ENCODE measurements at places on chromosomes 4 and X.

- DNase-seq, result no peak
Observed at GRCh38 chrX:94942603-94943002, 1268.6 kb downstream of the FAM133A start.

DNA sequence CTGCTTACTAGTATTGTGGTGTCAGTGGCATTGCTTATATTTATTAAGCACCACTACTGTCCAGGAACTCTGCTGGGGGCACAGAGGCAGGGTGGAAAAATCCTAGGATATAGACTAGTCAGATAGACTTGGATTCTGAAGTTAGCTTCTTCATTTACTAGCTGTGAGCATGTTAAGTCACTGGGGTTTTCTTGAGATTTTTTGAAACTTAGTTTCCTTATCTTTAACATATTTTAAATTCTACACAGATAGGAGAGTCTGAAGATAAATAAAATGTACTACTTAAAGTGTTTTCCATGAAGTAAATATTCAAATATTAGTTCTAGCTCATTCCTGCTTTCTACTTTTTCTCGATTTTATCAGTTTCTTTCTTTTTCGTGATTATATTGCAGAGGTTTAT is 196.9 kb upstream of the GRID2 start:
- no peak for DNase-seq

DNA sequence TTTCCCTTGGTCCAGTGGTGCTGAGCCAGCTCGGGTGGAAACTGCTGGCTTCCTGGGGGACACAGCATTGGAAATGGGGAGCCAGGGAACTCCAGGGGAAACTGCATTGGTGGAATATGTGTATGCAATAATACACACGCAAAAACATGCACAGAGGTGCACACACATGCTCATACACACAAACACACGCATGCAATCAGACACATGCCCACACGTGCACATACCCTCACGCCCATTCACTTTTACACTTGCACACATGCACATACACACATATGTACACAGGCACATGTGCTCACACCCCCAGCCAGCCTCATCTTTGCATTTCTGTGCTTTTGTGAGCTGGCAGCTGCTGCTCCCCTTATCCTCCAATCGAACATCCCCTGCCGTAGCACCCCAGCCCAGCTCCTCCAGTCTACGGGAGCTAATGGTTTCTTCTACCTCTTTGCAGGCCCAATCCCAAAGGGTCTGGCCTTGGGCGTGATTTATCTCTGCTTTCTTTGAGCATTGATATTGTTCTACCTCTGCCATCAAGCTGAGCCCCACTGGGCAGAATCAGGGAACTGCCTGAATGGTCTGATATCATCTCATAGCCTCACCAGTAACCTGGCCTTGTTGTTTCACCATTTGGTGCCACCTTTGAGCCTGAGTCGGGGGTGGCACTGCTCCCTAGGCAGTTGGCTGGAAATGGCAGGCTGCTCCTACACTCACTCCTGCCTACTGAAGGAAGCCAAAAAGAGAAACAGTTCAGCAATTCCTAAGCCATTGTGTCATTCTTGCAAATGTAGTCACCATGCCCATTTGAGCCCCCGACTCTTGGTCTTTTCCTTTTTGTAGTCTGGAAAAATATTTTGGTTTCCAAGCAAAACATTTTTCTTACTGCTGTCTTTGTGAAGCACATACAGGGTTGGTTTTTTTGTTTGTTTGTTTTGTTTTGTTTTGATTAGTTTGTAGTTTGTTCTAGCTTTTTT is 104.4 kb upstream of the MAMLD1 start:
- DNase-seq, result no peak

- no peak for DNase-seq
Observed at GRCh38 chr4:15317246-15317645, 110.6 kb upstream of the C1QTNF7 start.

DNA sequence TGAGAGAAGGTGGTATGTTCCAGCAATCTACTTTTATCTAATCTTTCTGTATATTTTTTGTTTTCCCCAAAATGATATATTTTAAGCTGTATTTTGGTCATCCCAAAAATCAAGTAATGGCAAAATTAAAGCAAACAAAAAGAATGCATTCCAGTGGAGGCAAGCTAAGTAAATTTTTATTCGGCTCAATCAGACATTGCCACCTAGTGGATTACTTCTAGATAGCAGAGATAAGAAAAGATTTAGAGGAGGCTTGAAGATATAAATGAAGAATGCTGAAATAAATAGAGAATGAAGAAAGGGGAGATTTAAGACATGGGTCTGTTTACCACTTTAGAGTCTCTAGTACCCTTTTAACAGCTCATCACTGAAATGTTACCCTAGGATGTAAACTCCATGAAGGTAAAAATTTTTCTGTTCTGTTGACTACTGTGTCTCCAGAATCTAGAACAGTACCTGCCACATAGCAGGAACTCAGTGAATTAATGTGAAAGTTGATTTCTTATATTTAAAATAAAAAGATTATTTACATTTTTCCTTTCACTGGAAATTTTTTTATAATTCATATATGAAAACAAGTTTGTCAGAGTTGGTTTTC is 110.9 kb upstream of the ANK2 start:
- no peak for DNase-seq

GRCh38 chr4:182447767-182448280 is 204.6 kb downstream of the TENM3 start:
- DNase-seq, result peak; percentile 29
